CD4-positive, alpha-beta T cell treated with Interleukin-12 subunit alpha and Interleukin-12 subunit beta, for 1 hour (primary cell): ENCODE measurements at places on chromosomes 13 and 19.

GRCh38 chr13:38830442-38831045, 143.7 kb downstream of the FREM2 start:
- DNase-seq: no peak

DNA sequence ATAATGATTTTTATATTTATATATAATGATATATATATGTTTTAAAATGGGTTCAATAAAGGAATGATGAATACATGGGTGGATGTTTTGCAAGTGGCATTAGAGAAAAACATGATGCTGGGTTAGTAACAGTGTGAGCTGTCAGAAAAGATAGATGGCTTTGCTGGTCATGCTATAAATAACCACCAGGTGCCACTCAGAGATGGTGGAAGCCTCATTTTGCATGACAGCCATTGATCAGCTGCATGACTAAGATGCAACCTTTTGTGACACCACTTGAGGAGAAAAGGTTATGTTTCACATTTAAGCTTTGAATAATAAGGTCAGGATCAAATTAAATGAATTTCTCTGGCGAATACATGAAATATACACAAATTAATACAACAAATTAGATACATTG, 737.7 kb downstream of the PCDH9 start:
- no peak for DNase-seq

DNA sequence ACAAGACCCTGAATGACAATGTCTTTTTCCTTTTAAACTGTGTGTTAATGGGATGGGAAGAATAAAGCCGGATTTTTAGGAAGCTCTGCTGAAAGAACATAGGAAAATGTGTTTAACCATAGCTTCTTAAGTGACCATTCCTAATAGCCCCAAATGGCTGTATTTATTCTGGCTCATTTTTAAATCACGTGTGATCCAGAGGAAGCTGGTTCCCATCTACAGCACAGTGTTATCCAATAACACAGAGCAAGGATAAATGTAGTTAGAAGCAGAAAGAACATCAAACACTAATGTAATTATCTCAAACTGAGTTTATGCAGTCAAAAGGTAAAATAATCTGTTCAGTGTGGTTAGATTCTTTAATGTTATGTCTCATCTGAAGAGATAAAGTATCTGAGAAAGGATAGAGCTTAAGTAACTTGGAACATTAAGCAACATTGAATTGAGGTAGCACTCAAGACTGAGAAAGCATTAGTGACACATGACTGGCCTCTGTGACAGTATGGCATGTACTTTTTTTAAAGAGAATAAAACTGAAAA, 853.3 kb downstream of the GPC5 start:
- DNase-seq: no peak

DNA sequence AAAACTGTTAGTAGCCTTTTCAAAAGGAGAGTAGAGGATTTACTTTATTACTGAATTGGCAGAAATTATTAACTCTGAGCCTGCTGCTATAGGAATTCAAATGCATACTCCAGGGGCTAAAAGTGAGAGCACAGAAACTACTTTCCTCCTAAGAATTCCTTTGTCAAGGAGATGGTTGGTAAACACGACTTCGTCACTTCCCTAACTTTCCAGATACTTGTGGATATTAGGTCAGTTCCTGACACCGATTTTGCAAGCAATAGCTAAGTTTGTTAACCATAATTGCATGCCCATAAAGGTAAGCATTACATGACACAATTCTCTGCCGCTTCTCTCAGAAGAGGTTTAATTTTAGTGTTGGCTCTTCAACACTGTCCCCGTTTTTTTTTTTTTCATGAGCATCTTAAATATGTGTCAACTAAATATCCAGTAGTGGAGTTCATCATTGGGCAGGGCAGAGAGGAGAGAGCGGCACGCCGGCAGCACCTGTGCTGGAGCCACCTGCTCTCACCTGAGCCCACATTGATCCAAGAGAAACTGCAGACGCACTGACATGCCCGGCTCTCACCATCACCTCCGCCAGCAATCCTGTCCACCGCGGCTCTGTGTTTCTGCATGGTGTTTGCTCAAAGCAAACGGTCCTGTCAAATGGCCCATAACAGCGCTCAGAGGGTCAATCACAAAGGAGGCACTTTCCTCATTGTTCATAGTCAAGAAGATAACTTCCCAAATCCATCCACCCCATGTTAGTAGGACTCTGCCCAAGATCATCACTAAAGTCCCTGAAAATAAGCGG, 2.6 kb downstream of the MED26 start:
- DNase-seq: no peak

- no peak for DNase-seq
Measured at GRCh38 chr13:58254943-58255342, 623.4 kb downstream of the PCDH17 start.

DNA sequence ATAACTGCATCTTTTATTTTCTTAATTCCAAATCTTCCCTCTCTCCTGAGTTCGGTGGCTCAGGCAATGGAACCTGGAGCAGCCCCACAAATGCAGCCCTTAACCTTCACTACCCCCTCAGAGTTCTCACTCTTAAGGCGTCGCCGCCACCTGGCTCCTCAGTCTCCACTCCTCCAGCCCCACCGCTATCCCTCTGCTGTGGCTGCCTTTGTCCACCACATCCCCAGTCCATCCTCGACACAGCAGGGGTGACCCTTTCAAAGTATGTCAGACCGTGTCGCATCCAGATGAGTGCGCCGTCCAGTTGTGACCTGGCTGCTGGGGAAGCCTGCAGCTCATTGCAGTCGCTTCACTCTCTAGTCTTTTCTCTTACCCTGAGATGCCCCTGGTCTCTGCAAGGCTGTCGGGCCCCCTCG, 1.0 kb downstream of the SPPL2B start:
- DNase-seq: no peak

GRCh38 chr13:22210134-22210930, 539.5 kb downstream of the FGF9 start:
- DNase-seq: no peak

DNA sequence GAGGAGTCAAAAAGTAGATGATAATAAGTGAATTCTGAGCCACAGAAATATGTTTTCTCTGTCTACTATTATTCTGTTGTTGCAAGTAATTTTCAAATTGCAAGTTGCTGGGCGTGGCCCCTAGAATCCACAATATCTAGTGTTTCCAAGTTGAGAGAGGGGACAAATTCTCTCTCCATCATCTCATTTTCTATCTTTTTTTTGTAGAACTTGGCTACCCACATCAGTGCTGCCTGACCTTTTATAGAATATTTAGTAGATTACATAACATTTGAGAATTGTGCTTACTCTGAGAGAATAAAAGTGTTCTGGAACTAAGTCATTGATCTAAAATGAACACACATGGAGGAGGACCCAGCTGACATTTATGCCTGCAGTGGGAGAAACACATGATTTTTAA, 110.9 kb upstream of the CSNK1A1L start:
- no peak for DNase-seq
